ENCODE measurements at places on chromosomes 7 and 10.

- DNase-seq, result no peak
These were observed 452.3 kb upstream of the GALNT17 start for GRCh38 chr7:70679661-70680060.

DNA sequence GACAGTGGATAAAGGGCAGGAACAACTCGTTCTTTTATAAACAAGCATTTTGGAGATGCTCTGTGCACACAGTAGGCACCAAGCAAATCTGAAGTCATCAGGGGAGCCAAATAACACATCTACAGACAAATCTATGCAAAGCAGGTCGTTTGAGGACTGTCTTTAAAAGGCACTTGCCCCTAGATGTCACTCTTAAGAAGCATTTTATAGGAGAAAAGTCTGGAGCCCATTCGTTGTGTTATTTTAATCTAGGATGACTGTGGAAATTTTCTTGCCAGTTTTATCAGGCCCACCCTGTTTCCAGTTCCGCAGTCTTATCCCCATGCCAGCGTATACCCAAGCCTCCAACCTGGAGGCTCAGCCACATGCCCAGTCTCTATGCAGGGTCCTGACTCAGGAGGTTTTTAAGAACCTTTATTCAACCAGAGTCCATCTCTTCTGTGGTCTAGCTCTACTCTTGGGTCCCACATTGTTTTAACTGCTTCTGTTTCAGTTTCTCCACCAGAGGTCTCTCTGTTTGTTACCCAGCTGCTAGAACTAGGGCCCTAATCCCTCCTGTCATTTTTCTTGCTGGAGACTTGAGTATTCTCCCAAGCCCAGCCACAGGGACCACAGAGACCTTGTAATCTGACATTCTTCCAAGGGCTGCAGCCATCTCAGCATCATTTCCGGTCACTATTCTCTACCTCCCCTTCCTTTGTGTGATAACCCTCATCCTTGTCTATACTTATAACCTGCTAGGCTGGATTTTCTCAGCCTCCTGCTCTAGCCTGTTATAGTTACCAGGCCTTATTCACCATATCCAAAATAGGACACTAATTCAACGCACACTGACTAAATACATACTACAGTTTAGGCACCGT, 26.7 kb downstream of the PIK3CG start:
- no peak for DNase-seq

DNA sequence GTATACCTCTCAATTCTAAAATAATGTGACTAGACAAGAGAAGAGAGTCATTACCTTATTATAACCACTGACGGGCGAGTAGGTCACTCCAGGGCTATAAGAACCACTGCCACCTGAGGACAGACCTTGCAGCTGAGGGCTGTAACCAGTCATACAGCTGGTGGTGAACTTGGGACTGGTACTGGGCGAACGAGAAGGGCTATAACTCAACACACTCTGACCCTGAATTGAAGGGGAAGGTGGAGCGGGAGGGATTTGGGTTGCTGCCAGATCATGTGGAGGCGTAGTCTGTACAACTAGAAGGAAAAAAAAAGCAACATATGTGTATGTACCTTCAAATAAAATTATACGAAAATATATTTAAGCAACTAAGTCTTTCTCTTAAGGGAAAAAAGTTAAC, 3.4 kb downstream of the TMEM209 start:
- DNase-seq, result no peak

DNA sequence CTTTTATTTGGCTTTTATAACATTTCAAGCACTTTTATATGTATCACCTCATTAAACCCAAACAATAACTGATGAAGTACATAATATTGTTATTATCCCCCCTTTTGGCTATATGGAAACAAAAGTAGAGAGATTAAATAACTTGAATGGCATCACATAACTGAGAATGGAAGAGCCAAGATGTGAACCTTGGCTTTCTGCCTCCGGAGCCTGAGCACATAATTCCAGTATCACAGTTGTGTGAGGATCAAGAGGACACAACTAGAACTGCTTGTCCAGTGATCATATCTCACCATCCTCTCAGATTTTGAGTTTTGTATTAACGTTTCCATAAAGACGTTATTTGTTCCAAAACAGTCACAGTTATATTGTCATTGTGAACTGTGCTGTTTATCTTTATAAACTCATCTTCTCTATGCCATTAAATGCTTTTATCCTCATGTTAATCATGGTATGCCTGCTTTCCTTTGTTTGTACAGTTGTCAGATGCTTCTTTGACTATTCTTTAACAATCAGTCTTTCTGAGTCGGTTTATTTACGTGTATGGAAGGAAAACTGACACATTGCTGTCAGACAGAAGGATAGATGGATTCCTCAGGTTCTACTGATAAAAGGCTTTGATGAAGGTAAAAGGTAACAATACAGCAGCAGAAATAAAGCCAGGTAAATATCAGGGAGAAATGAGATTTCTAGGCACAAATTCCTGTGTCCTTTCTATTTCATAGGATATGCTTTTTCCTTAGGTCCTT, 92.0 kb upstream of the FAM13C start:
- no peak for DNase-seq

Measured in D341Med (cell line).